ENCODE measurements at places on chromosomes 6 and 20.

GRCh38 chr20:25461786-25462545 is 54.5 kb downstream of the GINS1 start:
- H3K4me1 ChIP-seq: no peaks in the 10 kb centered on the region
- no peak for DNase-seq
- no peak overlapping the region for H3K4me3 ChIP-seq
- H3K36me3 ChIP-seq: peaks cover 76% of the 10 kb centered on the region
- no peak overlapping the region for H3K27ac ChIP-seq
- H3K27me3 ChIP-seq: no peaks in the 10 kb centered on the region

DNA sequence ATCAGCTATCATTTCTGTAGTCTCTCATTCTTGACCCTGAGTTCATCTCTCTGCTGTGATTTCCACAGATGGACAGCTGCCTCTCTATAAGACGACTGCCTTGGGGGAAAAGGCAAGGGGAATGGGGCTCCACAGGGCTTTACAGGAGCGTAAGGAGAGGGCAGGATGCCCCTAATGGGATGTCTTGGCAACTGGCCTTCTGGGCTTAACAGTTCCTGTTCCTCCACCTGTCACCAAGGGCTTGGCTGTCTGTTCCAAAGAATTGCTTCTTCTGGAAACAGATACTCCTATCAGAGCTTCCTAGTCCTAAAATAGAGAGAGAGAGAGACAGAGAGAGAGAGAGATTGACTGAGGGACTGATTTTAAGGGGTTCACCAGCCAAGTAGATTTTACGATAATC is 181.9 kb downstream of the TMEM200A start:
- no peak overlapping the region for H3K27ac ChIP-seq
- no peak overlapping the region for H3K4me3 ChIP-seq
- no peaks in the 10 kb centered on the region for H3K36me3 ChIP-seq
- no peak for DNase-seq
- no peaks in the 10 kb centered on the region for H3K27me3 ChIP-seq

GRCh38 chr20:50488236-50488806 is 21.9 kb upstream of the PTPN1 start:
- no peaks in the 10 kb centered on the region for H3K36me3 ChIP-seq
- no peak overlapping the region for H3K4me3 ChIP-seq

- H3K36me3 ChIP-seq: peaks cover 15% of the 10 kb centered on the region
- H3K27me3 ChIP-seq: no peaks in the 10 kb centered on the region
- peak; percentile 99 for DNase-seq
- H3K27ac ChIP-seq: peak overlapping the region; percentile 73
- H3K4me1 ChIP-seq: peaks cover 92% of the 10 kb centered on the region
Observed at GRCh38 chr20:3222635-3223600, 13.6 kb downstream of the ITPA start.

DNA sequence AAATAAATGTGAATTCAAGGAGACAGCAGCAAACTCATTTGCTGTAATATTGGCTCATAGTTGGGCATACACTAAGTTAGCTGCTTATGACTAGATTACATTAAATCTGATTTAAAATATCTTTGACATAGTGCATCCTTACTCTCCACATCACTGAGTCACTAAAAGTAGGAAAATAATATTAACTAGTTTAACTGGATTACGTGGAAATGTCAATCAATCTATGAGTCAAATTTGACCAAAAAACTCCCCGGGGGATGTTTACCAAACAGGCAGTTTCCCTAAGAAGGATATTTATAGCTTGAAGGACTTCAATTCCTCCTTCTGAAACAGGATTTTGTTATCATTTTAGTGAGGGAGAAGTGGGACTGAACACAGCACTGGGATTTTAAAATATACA is 366.5 kb downstream of the ESR1 start:
- H3K36me3 ChIP-seq: no peaks in the 10 kb centered on the region
- no peak overlapping the region for H3K27ac ChIP-seq
- no peak for DNase-seq

DNA sequence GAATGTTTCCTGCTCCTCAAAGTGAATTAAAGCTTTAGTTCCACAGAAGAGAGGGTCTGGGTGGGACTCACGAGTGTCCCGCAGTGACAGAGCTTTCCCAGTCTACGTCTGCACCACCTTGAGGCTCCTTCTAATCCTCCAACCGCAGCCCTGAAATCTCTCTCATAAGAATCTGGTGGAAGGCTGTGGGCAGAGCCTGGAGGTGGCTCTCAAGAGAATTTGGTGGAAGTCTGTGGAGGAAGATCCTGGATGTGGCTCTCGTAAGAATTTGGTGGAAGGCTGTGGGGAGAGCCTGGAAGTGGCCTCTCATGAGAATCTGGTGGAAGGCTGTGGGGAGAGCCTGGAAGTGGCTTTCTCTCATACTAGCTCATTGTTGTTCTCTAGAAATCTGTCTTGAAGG is 13.8 kb upstream of the DUSP22 start:
- H3K4me3 ChIP-seq: no peak overlapping the region
- H3K4me1 ChIP-seq: no peaks in the 10 kb centered on the region
- H3K27me3 ChIP-seq: peaks cover 2% of the 10 kb centered on the region

- peak; percentile 60 for DNase-seq
- peaks cover 18% of the 10 kb centered on the region for H3K36me3 ChIP-seq
- H3K4me1 ChIP-seq: peaks cover 22% of the 10 kb centered on the region
- no peaks in the 10 kb centered on the region for H3K27me3 ChIP-seq
Observed at GRCh38 chr6:43181942-43182860, at the start of gene CUL9. Gene CUL9 (plus strand): TSS chr6:43182196. CDS start chr6:43184311, 2,115 bp downstream.

GRCh38 chr20:44720621-44720996 is 5.4 kb downstream of the CCN5 start:
- H3K4me3 ChIP-seq: no peak overlapping the region
- H3K4me1 ChIP-seq: peaks cover 7% of the 10 kb centered on the region
- no peak for DNase-seq
- H3K27ac ChIP-seq: no peak overlapping the region
- H3K27me3 ChIP-seq: peaks cover 24% of the 10 kb centered on the region
- H3K36me3 ChIP-seq: no peaks in the 10 kb centered on the region

- H3K36me3 ChIP-seq: no peaks in the 10 kb centered on the region
- H3K4me1 ChIP-seq: no peaks in the 10 kb centered on the region
- H3K27ac ChIP-seq: no peak overlapping the region
Observed at GRCh38 chr6:65098349-65098748, 608.7 kb downstream of the EYS start.

Measured in HepG2 (cell line).